NCI-H187 (cell line): ENCODE measurements at places on chromosomes 4 and X.

GRCh38 chrX:136480383-136480782 is 7.4 kb upstream of the BRS3 start:
- no peak for DNase-seq

- DNase-seq, result no peak
Observed at GRCh38 chr4:186621959-186622553, 66.7 kb upstream of the MTNR1A start.

DNA sequence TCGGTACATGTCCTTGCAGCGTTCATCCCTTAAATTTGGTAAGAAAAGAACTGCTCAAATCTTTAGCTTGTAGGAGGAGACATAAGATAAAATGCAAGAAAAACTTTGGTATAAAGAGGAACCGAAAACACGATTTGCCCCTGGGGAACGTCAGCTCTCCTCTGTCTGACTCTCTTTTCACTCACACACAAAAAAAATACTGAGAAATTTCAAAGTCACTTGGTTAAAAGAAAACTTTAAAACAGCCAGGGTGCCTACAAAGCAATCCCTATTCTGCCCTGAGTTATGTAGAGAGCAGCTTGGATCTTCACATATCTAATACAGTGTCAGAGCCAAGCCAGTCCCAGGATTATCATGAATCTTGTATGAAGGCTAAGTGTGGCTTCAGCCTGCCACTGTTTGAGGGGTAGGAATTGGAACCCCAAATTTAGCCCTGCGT is 248.5 kb upstream of the CXXC4 start:
- DNase-seq, result no peak

DNA sequence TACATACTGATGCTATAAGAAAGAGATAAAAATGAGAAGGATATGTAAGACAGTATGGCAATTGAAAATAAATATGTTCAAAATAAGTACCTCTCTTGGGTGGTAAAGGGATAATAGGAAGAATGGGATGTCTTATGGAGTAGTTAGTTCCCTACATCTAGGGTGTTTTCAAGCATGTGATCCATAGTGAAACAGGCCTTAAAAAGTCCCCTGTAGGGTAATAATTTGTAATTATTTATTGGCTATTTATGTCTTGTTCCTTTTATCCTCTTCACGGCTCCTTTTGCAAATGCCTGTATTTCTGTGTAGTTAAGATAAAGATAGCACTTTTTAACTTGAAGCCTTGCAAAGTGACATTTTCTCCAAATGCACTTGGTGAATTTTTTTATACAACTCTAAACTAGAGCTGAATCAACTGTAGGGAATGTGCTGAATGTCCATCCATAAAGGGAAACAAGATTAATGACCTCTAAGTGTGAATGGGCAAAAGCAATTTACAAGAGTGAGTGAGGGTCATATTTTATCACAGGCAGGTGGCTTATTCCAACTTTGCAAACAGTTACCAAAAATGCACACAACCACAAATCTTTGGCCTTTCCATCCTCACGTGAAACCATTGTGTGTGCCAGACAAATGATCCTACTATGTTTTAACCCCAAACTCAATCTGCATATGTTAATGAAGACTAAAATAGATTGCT is 299.0 kb downstream of the KCNIP4 start:
- DNase-seq, result no peak

GRCh38 chrX:134718105-134718965 is 60.1 kb upstream of the PLAC1 start:
- DNase-seq, result no peak

DNA sequence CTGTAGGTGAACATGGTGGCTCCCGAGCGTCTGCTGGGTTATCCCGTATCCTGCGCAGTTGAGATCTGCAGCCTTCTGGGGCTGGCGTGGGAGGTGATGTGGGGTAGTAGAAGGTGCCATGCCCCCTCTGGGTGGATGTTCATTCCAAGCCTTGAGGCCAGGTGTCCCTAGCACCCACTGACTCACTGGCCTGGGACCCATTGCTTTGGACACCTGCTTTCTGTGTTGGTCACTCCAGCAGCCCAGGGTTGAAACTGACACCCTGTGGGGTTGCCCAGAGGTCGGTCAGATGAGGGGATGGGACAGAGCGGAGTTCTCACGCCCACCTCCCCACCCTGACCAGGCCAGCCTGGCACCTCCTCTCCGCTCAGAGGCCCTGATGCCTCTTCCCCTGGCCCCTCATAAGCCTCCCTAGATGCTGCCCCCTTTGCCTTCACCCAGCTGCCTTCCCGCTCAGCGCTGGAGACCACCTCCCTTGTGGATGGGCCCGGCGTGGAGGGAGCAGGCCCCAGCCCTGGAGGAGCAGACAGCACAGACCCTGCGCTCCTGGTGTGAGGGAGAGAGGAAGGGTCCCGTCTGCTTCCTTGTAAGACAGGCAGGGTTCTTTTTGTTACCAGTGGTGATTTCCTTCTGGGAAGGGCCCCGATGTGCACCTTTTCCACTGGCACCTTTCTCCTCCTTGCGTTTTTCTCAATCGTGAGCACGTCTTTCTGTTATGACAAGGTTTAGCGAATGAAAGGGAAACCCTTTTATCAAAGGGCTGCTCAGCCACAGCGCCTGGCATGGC is 2.0 kb downstream of the DOK7 start:
- no peak for DNase-seq

DNA sequence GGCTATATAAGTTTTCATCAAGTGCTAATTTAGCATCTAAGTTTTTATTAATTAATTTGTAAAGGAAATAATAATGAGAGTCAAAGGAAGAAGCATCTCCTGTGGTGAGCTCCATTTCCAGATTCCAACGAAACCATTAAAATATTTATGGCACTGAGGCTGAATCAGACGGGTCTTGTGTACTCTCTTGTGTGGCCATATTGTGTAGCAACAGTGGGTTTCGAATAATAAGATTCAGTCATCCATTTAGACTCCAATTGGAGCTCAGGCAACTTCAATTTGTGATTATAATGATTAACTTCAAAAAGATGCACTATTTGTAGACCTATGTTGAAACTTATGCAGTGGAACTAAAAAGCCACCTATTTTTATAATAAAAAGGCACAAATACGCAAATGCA is 82.4 kb downstream of the SNCA start:
- DNase-seq, result no peak

DNA sequence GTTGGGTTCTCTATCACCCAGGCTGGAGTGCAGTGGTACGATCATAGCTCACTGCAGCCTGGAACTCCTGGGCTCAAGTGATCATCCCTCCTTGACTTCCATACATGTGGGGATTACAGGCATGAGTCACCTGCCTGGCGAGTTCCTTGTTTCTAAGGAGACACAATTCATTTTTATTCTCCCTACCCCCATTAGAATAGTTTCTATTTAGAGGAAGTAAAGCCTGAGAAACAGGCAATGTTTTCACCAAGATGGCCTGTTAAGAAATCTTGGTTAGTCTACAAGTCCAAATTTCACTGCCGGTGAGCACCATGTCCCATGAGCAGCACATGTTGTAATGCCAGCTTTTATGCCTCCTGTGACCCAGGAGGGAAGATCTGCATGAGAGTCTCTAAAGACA is 5.7 kb downstream of the CYBB start:
- DNase-seq, result no peak

GRCh38 chrX:17644001-17644400 is 93.3 kb upstream of the SCML1 start:
- no peak for DNase-seq

- DNase-seq, result no peak
Observed at GRCh38 chrX:69165087-69165651, at the start of gene PJA1. TSS of gene PJA1 (minus strand) at chrX:69165453. CDS start at chrX:69163073, 2,380 bp downstream.

GRCh38 chr4:108168671-108169523 is at the start of gene LEF1:
TSS of gene LEF1 (minus strand) at chr4:108168932. CDS start at chr4:108167767, 1,165 bp downstream.
- no peak for DNase-seq

DNA sequence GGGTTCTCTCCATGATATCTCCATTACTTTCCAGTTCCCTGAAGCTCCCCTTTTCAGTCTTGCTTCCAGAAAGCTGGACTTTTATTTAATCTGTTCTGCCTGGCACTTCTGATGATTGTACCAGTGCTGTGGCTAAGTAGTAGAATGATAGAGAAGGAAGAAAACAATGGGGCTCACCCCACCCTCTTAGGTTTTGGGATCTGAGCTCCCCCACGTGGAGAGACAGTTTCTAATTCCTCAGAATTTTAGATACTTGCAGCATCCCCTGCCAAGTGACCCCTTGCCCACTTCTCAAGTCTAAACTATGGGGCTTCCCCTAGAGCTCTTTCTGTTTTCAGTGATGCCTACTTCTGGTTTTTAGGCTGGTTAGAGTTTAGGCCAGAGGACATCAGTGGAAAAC is 73.9 kb downstream of the GC start:
- no peak for DNase-seq

- no peak for DNase-seq
Observed at GRCh38 chrX:53300157-53300556, 18.8 kb upstream of the IQSEC2 start.

DNA sequence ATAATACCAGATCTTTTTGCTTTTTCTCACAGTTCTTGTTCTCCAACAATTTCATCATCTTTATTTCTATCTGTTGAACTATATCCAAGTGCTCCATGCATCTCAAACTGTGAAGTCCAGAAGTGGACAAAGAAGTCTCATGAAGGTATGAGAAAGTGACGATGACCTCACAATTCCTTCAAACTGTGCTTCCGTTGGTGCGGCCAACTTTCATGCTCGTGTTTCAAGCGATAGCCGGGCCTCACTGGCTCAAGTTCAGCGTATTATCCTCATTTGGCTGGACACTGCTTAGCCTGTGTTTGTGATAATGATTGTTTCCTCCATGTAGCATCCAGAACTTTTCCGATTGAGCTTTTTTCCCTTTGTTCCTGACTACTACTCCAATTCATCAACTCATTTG is 143.1 kb downstream of the PALLD start:
- DNase-seq, result no peak

DNA sequence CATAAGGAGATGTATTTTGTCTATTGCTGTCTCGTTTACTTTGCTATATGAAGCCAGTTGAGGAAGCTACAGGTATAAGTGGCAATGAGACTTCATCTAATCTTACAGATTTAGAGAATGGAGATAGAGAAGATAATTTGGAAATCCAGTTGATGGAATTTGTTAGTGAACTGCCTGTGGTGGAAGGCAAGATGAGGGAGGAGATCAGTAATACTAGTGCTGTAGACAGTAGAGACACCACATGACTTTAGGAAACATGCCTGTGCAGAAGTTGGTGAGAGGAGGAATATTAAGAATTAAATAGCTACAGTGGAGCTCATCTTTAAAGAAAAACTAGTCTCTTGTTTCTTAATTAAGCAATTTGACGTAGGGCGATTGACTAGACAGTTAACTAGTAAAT is 51.3 kb downstream of the RBPJ start:
- no peak for DNase-seq

DNA sequence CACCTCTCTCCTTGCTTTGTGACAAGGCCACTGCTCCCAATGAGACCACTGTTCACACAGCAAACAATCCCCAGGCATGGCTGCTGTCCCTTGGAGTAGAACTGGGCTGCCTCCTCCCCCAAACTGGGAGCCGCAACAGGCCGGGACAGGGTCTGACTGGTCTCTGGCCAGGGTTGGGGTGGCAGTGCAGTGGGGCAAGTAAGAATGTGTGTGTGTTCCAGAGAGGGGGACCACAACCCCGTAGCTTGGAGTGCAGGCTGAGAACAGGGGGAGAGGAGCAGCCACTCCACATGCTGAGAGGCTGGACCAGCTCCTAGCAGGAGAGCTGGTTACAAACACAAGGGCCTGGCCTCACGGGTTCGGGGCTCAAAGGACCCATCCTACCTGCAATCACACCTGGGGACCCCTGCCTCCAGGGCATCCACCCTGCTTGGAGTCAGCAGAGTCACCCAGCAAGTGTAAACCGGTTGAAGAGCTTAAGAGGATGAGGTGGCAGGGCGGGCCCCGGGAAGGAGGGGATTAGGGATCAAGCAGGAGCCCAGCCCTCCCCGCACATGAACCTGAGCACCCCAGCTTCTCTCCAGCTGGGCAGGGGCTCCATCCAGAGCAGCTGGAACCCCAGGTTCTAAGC is 3.8 kb upstream of the ZNF185 start:
- no peak for DNase-seq

GRCh38 chrX:534804-535203 is 95.8 kb upstream of the SHOX start:
- DNase-seq, result no peak

- no peak for DNase-seq
Observed at GRCh38 chrX:100404851-100405250, 5.2 kb downstream of the PCDH19 start.

- no peak for DNase-seq
Observed at GRCh38 chrX:124226129-124226528, 106.3 kb upstream of the TEX13D start.

DNA sequence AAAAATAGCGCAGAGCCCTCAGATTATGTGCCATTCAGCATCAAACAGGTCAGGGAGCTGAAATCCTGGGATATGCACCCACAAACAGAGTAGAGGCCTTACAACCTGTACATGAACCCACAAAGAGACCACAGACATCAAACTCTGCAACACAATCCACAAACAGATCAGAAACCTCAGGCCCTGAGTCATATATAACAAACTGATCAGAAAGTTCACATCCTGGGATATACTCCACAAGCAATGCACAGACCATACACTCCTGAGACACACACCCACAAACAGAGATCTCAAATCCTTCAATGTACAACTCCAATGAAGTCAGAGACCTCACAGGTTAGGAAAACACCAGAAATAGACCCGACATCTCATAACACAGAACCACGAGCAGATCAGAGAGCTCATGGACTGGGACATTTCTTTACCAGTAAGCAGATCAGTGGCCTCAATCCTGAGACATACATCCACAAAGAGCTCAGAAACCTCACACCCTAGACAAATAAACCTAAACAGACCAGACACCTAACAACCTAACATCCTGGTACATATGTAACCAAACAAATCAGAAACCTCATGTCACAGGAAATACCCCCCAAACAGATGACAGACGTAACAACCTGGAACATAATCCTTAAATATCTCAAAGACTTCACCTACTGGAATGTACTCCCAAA is 24.2 kb downstream of the SUV39H1 start:
- DNase-seq, result no peak

DNA sequence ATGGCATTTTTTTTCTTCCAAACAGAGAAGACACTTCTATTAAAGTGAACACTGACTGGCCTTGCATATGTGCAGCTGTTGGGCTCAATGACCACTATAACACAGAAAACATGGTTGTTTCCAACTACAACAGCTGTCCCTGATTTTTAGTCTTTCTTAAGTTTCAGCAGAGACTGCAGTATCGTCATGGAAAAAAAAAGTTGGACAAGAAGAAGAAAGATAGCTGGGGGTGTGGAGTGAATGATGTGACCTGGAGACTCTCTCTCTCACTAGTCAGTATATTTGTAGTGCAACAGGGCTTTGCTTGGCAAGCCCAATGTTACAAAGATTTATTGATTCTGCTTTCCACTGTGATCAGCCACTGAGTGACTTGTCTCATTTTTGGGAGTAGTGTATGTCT is 29.5 kb upstream of the C4orf54 start:
- no peak for DNase-seq

GRCh38 chr4:53579826-53580225 is 11.5 kb downstream of the LNX1 start:
- no peak for DNase-seq

DNA sequence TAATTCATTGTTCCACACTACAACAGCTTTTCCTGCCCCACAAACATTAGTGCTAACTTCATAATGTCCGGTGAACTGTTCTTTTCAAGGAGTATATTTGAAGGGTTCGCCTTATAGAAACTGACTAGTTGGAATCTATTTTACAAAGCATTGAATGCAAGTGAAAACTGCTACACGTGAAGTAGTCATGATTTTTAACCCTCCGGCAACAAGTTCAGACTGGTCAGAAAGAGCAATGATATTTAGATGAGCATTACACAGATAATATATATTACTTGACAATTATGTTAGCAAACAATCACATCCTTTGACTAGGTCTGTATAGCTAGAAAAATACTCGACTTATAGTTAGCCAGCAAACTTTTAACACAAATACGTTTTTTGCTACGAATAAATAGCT is 1.7 kb upstream of the SLAIN2 start:
- no peak for DNase-seq

GRCh38 chr4:176443117-176443516 is 123.4 kb downstream of the SPCS3 start:
- DNase-seq, result no peak
